ENCODE measurements at places on chromosomes 4 and X.
A peak's percentile ranks its signal among the peaks of the same experiment; 100 is the strongest.

DNA sequence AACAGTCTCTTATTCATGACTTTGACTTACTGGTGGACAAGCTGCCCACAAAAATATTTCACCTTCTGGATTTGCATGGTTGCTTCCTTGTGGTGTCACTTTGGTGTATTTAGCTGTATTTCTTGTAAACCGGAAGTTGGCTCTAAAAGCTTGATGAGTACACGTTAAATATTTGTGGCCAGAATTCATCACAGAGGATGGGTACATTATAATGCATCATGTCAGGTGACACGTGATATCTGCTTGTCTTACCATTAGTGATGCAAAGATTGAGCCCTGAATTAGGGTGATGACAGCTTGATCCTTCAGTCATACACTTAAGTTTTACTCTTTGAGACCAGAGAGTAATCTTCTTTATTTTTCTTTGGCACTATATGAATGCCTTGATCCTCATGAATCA is 188.3 kb upstream of the RPS6KA3 start:
- DNase-seq: no peak

- no peak for DNase-seq
These were observed 263.0 kb upstream of the ZFP42 start for GRCh38 chr4:187732524-187732923.

DNA sequence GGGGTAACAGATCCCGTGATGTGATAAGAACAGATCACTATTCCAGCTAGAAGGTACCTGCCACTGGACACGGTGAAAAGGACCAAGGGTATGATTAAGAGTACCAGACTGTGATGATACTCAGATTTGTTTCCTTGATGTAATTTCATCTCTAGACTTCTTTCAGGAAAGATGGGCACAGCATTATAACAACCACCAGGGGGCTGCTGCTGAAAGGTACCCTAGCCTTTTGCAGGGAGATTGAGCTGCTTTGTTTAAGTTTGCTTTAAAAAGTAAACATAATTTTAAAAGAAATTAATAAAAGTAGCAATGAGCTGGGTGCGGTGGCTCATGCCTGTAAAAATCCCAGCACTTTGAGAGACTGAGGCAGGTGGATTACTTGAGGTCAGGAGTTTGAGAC is 145.4 kb downstream of the EMCN start:
- peak; percentile 28 for DNase-seq

GRCh38 chr4:77015390-77015789 is 60.4 kb downstream of the CCNI start:
- DNase-seq: peak; percentile 82

- DNase-seq: no peak
These were observed 69.9 kb downstream of the CPE start for GRCh38 chr4:165448700-165449099.

DNA sequence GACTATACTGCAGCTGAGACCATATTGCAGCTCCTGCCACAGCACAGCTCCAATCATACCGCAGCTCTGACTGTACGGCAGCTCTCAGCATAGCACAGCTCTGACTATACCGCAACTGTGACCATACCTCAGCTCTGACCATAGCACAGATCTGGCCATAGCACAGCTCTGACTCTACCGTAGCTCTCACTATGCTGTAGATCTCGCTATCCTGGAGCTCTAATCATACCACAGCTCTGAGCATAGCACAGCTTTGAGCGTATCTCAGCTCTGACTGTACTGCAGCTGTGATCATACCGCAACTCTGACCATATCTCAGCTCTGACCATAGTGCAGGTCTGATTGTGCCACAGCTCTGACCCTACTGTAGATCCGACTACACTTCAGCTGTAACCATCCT is 139.2 kb downstream of the ASMT start:
- DNase-seq: no peak

DNA sequence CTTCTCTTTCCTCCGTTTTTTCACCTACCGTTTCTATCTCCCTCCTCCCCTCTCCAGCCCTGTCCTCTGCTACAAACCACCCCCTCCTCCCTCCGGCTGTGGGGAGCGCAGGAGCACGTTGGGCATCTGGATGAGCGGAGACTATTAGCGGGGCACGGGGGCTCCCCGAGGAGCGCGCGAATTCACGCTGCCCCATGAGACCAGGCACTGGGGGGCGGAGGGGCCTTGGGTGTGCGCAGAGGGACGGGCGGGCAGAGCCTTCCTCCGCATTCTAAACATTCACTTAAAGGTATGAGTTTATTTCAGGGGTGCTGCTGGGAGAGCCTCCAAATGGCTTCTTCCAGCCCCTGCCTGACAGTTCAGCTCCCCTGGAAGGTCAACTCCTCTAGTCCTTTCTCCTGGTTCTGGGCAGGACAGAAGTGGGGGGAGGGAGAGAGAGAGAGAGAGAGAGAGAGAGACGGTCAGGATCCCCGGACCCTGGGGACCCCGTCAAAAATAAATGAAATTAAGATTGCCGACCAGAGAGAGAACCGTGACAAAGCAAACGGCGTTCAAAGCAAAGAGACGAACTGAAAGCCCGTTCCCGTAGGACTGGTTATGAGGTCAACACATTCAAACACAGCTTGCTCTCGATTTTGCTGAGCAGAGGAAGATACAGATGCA is 5.0 kb downstream of the SHOX start:
- peak; percentile 39 for DNase-seq

GRCh38 chr4:40848940-40849339 is 99.2 kb downstream of the NSUN7 start:
- peak; percentile 8 for DNase-seq

- DNase-seq: no peak
These were observed 1477.0 kb downstream of the PCDH7 start for GRCh38 chr4:32196950-32197688.

DNA sequence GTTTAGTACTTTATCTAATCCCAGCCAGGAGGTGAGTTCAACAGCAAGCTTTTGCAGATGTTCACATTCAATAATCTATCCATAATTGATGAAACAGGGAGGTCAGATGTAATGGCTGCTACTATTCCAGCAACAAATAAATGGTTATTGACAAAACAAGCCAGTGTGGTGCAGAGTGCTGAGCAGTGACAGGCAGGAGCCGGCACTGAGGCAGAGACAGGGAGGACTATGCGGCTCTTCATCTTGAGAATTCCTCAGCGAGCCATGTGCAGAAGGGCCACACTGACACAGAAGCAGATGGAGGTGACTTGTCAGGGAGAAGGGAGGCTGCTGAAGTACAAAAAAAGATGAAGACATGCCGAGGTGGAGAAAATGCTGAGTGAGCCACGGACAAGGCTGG is 98.3 kb downstream of the TTC29 start:
- DNase-seq: no peak

GRCh38 chrX:68190799-68191198 is 242.5 kb downstream of the OPHN1 start:
- DNase-seq: no peak

DNA sequence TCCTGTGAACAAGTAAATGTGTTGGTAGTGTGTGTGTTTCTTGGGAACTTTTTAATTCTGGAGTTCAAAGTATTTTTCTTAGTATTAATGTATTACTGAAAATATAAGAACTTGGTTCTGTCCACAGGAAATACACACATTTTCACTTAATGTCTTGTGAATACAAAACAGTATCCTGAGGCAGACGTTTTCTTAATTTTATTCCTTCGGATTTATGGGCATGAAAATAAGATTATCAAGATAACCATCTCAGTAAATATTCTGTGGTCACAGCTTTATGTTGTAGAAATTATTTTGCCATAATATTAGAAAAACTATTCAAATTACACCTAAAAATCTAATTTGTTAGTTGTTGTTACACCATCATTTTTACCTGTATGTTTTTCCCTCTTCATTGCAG is 29.8 kb downstream of the NFKB1 start:
- DNase-seq: no peak

GRCh38 chrX:56763556-56764152 is 34.6 kb downstream of the NBDY start:
- DNase-seq: no peak

- DNase-seq: peak; percentile 29
These were observed 348.8 kb downstream of the CCSER1 start for GRCh38 chr4:90476019-90476418.

DNA sequence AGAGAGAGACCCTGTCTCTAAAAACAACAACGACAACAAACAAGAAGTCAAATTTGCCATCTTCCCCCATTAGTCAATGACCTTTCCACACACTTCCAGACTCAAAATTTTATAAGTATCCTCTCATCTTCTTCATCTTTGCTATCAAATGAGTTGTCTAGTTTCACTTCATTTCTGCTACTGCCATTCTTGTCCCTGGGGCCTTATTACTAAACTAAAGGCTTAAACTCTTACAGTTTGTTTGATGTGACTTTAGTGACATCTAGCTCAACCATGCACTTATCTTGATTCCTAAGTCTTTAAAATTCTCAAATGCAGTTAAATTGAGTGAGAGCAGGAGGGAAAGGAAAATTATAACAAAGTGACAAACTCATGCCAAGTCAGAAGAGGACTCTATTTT is 271.8 kb upstream of the GK2 start:
- no peak for DNase-seq

GRCh38 chr4:105627620-105628019 is 75.2 kb downstream of the ARHGEF38 start:
- DNase-seq: no peak

GRCh38 chrX:153908219-153908860 is 3.9 kb downstream of the AVPR2 start:
- no peak for DNase-seq

DNA sequence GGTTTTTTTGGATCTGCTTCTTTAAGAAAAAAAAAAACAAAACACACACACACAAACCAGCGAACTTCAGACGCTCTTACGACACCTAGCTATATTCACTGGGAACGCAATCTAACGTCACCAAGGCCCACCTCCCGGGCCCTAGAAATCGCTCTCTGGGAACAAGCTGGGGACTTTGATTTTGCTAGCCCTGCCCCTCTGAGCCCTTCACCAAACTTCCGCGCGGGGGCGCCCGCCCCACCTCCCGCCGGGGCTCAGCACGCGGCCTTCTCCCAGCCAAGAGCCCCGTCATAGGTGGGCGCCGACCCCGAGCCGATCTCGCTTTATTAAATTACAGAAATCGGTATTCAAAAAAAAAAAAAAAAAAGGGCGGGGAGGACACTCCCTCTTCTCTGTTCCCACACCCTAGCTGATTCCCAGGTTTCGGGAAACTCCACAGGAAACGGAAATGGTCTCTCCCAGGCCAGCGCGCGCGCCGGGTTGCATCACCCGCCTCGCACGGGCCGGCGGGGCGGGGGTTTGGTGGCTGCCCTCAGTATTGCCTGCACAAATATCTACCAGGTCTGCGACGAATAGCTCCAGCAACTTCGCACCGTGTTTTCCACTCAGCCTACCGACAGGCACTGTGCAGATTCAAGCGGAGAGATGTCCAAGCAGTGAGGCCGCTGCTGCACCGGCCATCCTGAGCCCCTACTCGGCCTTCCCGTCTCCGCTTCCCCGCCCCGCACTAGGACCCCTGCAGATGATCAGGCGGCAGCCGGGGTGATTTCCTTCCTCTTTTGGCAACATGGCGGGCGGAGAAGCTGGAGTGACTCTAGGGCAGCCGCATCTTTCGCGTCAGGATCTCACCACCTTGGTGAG is at the start of gene EIF2S3:
Gene EIF2S3 (plus strand): TSS at position 775 of the 861 bp plus-strand sequence. CDS start 13 bp downstream, at position 788.
- peak; percentile 97 for DNase-seq

DNA sequence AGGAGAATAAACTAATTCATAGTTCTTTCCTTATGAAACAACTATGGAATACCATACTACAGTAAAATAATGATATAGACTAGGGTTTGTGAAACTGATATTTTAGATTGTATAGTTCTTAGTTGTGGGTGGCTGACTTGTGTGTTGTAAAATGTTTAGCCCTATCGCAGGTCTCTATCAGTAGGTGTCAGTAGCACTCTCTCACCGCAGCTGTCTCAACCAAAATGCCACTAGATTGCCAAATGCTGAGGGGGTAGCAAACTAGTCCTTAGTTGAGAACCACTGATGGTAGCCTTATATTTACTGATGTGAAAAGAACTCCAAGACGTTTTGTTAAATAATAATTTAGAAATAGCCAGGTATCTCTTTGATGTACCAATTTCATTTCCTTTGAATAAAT is 48.1 kb downstream of the RHOXF2B start:
- peak; percentile 22 for DNase-seq

DNA sequence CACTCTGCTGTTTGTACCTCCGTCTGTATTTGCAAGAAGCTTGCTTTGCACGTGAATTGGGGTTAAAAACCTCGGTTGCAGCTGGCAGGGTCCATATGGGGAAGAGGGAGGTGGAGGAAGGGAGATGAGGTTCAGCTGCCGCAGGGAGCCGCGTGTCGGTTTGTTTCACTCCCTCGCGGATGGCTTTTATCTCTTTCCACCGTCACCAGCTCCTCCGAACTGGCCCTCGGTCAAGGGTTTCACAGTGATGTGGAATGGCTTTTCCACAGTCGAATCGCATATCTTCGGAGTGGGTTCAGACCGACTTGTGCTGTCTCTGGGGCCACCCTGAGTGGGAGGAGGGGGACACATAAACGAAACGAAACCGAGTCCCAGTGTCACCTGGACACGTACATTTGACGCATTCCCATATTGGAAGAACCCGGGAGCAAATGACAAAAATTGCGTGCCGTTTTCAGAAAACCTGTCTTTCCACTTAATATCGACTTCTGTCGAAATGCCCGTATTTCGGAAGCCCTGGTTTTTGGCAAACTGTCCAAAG is 929 bp downstream of the ZBTB33 start:
- no peak for DNase-seq

DNA sequence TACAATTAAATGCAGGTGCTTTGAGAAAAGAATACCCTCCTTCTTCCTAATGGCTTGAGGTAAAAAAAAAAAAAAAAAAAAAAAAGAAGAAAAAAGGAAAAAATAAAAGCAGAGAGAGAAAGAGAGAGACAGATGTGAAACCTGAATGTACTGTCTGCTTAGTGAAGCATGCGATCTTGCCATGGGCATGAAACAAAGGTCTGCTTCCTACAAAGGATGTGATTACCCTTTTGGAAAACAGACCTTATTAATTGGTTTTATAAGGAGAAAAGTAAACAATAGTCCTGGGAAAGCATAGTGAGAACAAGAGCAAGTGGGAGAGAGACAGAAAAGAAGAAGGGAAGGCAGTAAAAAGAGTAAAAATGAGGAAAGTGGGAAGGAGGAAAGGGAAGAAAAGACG is 526.1 kb upstream of the PABPC4L start:
- DNase-seq: no peak

DNA sequence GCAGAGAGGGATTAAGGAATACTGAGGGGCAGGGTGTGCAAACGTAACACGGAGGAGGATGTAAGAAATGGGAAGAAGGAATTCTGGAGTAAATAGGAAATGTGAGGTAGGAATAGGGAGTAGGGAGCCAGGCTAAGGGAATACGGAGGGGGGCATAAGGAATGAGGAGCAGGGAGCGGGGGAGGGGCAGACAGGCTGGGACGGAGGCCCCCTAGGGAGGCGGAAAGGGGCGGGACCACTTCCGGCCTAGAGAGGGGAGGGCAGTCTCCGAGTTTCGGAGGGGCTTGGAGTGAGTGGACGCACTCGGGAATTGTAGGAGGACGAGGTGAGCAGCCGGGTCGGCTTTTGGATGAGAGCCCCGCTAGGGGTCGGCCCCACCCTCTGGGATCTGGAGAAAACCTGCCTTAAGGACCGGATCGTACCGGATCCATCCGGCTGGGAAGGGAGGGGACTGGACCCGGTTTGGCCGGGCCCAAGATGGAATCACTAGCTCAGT is 612 bp downstream of the MAGED2 start:
- DNase-seq: no peak

All from mesendoderm (in vitro differentiated cells).